ENCODE measurements at places on chromosomes 3 and 15.

GRCh38 chr15:36005542-36005941 lies 459.6 kb upstream of the DPH6 start:
- DNase-seq = no peak

DNA sequence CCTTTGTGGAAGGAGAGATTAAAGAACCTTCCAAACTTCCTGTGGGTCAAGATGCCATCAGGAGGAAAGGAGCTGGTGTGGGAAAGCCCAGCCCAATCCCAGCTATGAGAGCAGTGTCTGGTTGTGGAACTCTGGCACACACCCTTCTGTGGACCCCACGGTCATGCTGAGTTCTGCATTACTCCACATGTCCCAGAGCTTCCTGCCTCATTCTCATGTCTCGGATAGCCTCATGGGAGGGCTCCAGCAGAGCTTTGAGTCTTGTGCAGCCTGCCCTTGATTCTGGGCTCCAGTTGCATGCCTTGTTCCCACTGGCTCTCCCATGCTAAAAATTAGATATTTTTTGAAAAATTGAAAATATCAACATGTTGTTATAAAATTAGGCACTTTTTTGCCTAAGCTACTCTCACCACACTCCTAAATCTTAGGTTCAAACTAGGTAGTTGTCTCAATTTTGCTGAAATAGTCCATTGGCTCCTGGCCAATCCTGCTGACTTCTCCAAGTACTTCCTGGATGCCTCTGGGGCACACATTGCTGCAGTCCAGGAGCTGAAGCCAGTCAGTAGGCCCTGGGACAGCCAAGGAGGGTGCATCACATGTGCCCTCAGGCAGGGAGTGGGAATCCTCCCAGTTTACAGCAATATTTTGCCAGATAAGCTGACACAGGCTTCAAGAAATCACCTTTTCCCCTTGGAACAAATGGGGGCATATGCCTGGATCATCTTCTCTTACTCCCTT lies 144.3 kb downstream of the EEFSEC start:
- no peak for DNase-seq

DNA sequence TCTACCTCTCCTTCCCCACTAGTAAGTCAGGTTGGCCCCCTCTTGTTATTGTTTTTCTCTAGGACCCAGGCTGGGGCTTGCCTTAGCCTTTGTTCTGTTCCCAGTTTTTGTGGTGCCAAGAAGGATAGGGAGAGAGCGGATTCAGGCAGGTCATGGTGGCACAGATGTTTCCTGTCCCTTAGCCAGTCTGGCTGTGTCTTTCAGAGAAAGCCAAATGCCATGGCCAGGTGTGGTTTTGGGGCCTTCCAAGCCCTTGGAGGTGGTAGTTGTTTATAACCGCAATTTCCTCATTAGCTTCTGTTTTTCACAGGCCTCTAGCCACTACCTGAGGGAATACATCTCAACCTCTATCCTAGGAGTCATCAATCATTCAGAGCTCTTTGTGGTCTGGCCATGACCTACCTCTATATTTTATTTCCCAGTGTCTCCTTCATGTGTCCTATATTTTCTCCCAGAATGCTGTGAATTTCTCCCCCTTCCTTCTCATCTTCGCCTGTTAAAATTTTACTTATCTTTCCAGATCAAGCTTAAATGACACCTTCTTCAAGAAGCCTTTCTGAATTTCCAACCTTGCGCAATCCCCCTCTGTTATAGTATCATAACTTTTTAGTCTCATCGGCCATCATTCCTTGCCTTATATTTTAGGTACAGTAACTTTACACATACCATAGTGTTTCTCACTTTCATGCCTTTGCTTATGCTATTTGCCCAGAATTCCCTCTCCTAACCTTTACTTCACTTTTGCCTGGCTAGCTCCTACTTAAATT lies 38.2 kb downstream of the TIMP4 start:
- DNase-seq = no peak

GRCh38 chr3:22101811-22102210 lies 350.8 kb upstream of the ZNF385D start:
- DNase-seq = no peak

DNA sequence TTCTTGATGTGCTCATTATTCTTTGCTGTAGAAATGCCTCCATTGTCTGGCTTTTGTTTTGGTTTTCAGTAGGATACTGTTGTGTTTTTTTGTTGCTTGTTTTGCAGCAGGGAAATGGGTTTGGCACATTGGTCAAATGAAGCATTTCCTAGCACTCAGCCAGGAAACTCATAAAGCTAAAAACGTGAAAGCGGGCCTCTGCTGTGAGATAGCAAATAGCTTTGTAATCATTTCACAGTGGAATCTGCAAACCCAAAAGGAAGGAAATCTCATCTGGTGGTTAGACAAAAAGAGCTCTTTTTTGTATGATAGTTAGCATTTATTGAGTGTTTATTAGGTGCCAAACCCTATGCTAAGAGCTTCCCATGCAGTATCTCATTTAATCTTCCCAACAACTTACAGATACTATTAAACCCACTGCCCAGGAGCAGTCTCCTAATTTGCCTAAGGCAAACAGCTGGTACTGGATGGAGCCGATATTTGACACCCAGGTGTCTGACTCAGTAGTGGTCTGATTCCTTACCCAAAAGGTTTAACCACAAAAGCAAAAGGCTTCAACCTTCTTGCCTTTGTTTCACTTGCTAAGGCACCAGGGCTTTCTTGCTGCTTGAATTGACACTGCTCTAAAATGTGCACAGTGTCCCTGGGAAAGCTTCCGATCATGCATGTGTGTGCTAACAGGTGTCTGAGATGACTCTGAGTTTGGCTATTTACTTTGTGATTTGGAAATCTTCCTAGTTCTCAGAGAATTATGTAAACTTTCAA lies 527.9 kb upstream of the MDFIC2 start:
- DNase-seq = no peak

DNA sequence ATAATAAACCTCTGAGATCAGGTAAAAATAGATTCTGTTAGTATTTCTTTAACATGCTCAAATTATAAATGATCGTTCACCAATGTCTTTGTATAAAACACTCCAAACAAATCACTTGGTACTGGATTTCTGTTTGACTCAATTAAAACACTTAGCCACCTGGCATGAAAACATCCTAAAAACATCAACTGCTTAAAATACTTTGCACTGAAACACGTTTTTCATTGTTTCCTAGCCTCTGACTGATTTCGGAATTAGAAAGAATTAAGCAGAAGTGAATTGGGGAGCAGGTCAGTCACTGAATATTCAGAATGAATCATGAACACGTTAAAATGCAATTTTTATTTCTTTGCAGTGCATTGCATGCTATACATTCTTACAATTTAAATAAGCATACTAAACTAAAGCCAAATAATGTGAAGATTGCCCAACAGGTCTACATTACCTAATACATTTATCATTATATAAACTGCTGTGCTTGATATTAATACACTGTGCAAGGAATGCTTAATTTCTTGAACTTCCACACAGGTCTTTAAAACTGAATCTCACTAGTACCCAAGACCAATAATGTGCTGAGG lies 1.6 kb downstream of the THRB start:
- no peak for DNase-seq

GRCh38 chr3:152084441-152085158 lies 184.1 kb upstream of the MBNL1 start:
- DNase-seq = no peak

DNA sequence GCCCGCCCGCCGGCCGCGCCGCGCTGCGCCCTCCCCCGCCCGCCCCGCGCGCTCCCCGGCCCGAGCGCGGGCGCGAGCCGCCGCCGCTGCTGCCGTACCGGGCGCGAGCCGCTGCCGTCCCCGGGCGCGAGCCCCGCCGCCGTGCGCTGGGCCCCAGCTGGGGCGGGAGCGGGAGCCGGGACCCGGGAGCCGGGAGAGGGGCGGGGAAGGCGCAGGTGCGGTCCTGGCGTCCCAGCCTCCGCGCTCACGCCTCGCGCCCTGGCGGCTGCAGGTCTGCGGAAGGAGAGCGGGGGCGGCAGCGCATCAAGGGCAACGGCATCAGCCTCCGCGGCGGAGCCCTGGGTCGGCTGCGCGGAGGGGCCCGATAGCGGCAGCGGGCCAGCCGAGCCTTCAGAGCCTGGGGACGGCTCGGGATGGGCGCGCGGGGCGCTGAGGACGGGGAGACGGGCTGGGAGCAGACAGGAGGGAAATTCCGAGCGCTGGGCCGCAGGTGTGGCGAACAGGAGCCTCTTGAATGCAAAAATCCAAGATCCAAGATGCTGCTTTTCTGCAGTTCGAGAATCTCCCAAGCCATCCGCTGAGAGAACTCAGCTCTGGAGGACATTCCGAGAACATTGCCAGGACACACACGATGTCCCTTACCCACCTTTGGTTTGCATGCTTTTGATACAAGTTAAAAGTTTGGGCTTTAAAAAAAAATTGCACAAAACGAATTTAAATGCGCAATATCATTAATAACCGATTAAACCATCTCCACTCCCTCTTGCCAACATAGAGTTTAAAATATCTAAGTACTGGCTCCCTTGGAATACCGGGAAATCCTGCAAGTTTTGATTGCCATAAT lies 251.1 kb downstream of the TJP1 start:
- no peak for DNase-seq

DNA sequence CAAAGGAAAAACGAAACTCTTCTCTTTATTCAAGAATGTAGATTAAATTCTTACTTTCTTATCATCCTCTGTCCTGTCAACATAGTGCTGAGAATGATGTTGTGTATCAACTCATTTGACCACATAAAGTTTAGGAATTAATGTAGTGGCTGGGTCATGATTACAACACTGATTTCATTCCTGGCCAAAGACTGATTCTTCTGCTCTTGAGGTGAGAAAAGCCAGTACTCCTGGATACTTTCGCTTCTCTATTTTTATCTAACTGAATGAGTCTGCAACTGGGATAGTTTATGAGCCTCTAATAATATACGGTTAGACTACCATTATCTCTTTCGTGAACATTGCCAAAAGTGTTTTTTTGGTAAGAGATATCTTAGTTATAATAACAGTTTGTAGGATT lies 173.0 kb downstream of the LPP start:
- DNase-seq = no peak

GRCh38 chr3:110767838-110768237 lies 303.8 kb upstream of the NECTIN3 start:
- no peak for DNase-seq

- DNase-seq = no peak
Observed at GRCh38 chr15:62782071-62782841, 260.3 kb upstream of the TPM1 start.

DNA sequence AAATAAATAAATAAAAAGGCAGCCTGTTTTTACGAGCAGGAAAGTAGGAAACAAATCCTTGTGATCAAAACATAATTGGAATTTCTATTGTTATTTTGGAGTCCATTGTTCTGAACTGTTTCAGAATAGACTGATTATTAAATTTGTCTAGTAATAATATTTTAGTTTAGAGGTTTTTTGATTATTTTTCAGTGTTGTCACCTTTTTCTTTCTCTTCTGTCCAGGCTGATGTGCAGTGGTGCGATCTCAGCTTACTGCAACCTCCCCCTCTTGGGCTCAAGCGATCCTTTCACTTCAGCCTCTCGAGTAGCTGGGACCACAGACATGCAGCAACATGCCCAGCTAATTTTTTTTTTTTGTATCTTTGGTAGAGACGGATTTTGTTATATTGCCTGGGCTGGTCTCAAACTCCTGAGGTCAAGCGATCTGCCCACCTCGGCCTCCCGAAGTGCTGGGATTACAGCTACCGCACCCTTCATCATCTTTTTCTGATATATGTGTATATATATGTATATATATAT lies 38.0 kb downstream of the KAT2B start:
- DNase-seq = no peak

- no peak for DNase-seq
Observed at GRCh38 chr15:33191591-33191990, 2.9 kb downstream of the FMN1 start.

DNA sequence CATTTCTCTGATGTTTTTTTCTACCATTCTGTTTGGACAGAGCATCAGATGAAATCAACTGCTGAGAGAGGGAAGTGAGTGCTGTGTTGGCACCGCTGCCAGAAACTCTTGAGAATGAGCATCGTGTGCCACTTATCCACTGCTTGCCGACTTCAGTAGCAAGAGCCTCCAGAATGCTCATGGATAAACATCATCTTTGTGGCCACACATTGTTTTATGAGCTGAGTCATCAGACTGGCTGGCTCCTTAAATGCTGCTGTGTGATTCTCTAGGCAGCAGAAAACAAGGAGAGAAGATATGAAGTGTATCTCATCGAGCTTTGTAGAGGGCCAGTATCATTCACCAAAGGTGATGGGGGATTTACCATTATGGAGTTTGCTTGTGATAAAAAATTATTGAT lies 3.4 kb upstream of the DOCK3 start:
- DNase-seq = no peak

DNA sequence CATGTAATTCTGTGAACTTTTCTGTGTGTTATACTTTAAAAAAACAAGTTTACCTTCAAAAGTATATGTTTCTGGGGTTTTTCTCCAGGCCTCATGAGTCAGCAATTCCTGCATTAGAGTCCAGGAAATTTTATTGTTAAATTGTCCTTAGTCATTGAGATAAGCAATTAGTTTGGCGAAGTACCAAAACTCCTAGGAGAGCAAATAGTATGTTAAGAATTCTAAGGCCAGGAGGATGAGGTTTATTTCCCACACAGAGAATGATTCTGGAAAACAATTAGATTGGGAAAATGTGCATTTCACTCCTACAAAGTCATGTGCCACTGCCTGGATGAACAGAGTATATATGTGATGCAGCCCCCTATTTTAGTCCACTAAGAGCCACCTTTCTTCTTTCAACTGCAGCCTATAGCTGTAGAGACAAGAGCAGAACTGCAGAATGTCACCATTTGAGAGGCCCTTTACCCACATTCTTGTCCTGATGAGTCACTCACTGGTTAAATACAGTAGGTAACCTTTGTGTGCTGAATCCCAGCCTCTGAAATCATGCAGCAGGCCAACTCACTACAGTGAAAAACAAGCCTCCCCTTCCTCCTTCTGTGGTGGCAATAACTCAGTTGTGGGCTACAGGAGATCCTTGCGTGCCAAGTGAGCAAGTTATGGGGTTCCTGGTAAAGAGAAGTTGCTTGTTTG lies 452.8 kb upstream of the THBS1 start:
- no peak for DNase-seq

GRCh38 chr15:101362986-101363566 lies 68.0 kb upstream of the SNRPA1 start:
- DNase-seq = no peak

DNA sequence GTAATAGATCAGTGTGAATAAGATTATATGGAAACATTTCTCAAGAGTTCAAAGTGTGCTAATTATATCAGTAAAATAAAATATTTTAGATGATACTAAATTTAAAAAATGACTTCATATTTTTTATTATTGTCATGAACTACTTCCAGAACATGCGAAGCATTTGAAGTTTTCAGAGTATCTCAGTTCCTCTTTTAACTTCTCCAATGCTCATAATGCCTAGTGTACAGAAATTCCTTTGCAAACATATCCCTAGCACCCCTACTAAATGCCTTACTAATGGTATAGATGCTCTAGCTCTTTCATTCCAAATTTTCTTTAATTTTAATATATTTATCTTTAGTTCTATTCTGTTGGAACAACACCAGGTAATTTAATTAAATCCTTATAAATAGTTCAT lies 580.4 kb downstream of the CADM2 start:
- DNase-seq = no peak

DNA sequence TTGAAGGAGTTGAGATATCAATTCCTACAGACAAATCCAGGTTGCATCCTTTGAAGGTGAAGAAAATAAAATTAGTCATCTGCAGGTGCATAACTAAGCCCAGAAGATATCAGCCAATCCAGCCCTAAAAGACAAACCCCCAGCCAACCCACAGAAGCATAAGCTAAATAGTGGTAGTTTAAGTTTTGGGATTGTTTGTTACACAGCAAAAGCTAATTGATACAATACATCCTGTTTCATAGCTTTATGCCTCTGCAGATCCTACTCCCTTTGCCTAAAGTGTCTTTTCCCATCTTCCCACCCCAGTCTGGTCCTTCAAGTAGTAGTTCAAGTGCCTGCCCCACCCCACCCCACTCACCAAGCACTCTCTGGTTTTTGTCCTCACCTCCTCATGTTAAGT lies 48.6 kb upstream of the CAPN7 start:
- DNase-seq = no peak
